ENCODE measurements at places on chromosomes 11 and 22. TPM values are rescaled to one million over a fixed set of nuclear protein-coding genes. Genes with fewer than 3 reads are reported as not detected.

OR8H3 gene
- not detected for polyA plus RNA-seq

- no peak for DNase-seq
These were observed 740 bp upstream of the TRMT2A start for GRCh38 chr22:20117633-20118299.

- no peak for DNase-seq
These were observed 2.2 kb downstream of the PHRF1 start for GRCh38 chr11:578276-579035.

DNA sequence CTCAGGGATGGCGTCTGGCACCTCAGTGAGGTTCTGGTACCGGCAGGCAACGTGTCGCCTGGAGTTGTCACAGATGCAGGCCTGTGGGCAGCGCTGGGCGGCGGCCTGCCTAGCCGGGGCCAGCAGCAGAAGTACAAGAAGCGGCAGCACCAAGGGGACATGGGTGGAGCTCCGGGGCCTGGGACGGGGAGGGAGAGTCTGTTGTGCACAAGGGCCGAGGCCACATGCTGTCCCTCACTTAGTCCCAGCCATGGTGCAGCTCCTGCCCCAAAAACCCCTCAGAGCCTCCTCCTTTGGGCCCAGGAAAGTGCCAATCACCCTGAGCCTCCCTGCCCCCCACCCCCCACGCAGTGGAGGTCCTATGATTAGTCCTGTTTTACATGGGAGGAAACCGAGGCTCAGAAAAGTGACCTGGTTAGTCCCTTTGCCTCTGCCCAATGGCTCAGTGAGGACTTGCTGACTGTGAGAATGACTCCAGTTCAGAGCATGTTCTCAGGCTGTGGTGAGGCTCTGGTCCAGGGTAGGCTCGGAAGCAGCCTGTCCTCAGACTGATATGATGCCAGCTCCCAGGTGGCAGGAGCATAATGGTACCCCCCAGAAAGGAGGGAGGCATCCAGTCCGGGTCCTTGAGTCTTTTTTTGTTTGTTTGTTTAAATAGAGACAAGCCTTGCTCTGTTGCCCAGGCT, 1.1 kb downstream of the CHADL start:
- no peak for DNase-seq

- DNase-seq: no peak
These were observed 745.7 kb downstream of the FAM181B start for GRCh38 chr11:81987829-81988472.

- no peak for DNase-seq
These were observed 37.4 kb downstream of the PRDM10 start for GRCh38 chr11:129965248-129965647.

DNA sequence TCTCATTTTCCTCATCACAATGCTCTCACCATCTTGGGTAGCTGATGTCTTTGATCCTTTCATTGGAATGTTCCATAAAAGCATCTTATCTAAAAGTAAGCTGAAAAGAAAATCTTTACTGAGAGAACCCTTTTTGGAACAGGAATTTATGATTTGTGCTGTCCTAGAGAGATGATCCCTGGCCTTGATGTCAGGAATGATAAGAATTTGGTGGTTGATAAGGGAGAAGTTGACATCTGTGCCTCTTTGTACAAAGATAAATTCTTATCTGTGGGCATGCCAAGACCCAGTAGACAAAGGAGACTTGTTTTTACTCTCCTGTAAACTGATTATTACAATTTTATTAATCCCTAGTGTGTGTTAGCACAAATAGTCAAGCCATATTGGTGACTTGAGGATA, 36.9 kb downstream of the NAALAD2 start:
- no peak for DNase-seq

- no peak for DNase-seq
These were observed 107.6 kb upstream of the ASPHD2 start for GRCh38 chr22:26321469-26321913.

CXCR5 gene
- not detected for polyA plus RNA-seq

ANKK1 gene
- polyA plus RNA-seq: 0.16 TPM

- no peak for DNase-seq
These were observed 483 bp upstream of the HYLS1 start for GRCh38 chr11:125886997-125887372.

GRCh38 chr22:48585916-48586798, 1241.5 kb downstream of the BRD1 start:
- no peak for DNase-seq

- no peak for DNase-seq
These were observed 46.3 kb upstream of the PSMA1 start for GRCh38 chr11:14566331-14567063.

ANO9 gene
- polyA plus RNA-seq: 0.20 TPM

- DNase-seq: no peak
These were observed 677 bp downstream of the DYNC2H1 start for GRCh38 chr11:103109818-103110388.

DNA sequence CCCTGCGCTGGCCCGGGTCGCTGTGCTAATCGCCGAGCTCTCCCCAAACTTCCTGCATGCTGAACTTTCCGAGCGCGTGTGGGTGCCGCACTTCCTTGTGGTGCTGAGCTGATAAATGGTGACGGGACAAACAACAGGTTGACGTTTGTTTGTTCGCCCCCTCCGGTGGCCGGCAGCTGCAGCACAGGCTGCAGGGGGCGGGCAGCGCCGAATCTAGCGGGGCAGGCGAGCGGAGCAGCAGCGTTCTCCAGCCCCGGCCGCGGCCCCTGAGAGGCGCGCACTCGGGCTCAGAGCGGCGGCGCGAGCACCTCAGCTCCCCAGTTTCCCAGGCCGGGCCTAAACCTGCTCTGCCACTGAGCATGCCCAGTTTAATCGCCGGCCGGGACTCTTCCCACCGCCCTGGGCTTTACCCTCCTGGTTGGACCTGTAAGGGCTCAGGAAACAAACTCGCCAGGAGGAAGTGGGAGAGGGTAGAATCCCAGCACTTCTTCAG, at the start of gene PDGFD:
TSS of gene PDGFD (minus strand) at position 120 of the 493 bp plus-strand sequence.
- peak; percentile 43 for DNase-seq

PNPLA3 gene
- 0.43 TPM for polyA plus RNA-seq

CRYBB3 gene
- 0.32 TPM for polyA plus RNA-seq

DNA sequence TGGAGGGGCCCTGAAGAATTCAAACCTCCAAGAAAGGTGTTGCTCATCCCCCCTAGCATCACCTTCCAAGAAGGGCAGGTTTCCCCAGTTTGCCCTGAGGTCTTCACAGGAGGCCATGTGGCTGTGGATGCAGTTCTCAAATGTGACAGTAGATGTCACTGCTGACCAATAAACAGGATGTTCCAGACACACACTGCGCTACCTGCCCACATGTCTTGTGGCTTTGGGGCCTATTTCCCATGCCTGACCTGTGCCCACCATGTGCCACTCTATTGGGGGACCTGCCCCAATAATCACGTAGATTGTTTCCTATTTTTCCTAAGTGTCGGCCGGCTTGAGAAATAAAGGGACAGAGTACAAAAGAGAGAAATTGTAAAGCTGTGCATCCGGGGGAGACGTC, 4.5 kb downstream of the GSTT2 start:
- DNase-seq: no peak

DNA sequence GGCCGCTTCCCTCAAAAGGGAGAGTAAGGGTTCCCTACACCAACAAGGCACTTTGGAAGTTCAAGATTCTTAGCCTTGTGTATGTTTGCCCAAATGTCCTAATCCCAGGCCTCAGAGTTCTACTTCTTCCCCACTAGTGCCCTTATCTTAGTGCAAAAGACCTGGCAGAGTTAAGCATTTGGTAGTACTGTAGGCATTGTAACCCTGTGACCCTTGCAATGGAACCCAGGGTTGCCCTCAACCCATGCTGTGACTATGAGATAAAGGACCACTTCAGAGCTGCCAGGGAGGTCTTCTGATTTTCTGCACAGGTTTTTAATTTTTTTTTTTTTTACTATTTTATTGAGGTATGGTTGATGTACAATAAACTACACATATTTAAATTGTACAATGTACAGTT, 65.1 kb downstream of the C11orf65 start:
- DNase-seq: no peak

GRCh38 chr11:11464555-11464954, 111.5 kb upstream of the CSNK2A3 start:
- DNase-seq: no peak

FAM227A gene
- 1.1 TPM for polyA plus RNA-seq

DNA sequence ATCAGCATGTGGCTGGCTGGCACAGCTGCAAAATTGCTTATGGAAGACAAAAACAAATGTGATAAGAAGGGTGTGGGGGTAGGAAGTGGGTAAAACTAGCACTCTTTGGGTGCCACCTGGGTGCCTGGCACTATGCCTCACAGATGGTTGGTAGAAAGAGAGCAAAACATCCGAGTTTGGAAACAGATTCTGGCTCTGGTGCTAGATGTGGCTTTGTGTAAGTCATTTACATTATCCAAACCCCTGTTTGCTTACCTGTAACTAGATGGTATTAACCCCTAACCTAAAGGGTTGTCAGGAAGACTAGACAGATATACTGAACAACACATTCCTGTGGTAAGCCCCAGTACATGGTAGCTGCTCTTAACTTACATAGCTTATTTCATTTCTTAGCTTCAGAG, 905.6 kb downstream of the DLG2 start:
- DNase-seq: no peak

OR4D10 gene
- polyA plus RNA-seq: not detected

DNA sequence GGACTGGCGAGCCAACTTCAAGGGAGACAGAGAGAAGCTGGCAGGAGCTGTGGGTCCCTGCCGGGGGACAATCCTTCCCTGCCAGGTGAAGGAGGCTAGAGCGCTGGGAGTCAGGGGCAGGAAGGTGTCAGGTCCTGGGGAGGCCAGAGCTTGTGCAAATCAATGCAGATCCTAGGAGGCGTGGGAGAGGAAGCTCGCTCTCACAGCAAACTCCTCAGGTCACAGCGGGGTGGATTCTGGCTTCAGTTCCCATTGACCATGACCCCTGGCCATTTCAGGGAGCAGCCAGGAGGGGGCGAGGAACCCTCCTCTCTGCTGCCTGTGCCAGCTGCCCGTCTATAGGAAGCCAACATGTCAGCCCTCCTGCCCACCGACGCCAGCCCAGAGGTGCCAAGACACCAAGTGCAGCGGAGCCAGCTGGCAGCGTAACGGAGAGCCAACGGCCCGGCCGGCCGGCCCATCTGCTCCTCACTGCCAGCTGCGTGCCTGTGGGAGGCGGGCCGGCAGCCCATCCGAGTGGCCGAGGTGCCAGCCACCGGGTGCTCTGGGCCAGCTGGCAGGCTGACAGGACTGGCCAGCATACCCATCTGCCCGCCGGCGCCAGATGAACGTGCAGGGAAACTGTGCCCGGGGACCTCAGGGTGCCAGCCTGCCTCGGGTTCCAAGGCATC, 374.8 kb downstream of the MIAT start:
- no peak for DNase-seq

- no peak for DNase-seq
These were observed 54.2 kb downstream of the PACSIN2 start for GRCh38 chr22:42960531-42961399.

- DNase-seq: no peak
These were observed 164.4 kb upstream of the ZBED5 start for GRCh38 chr11:11022125-11022730.

LRRC32 gene
- polyA plus RNA-seq: 25.4 TPM

DNA sequence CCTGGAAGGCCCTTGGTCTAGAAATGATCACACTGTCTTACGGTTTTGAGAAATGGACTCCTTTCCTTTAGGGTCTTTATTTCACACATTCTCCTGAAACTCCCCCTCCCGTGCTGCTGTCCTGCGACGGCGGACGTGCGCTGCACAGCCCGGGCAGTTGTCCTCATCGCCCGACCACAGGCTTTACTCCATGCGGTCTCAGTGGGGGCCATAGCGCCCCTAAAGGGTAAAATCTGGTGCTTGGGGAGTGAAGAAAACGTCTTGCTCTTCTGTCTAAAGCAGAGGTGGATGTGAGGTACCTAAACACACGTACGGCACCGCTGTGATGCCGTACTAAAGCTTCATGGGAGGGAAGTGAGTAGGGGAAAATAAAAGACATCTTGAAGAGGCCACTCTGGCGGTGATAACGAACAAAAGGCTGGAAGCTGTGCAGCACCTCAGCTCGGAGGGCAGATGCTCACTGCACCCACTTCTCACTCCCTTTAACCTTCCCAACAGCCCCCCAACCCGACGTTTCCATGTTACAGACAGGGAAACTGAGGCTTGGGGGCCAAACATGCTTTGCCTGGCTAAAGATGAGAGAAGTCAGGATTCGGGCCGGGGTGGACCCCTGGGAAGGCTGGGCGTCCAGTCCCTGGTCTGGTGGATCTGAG, 22.6 kb downstream of the MPPED1 start:
- DNase-seq: no peak

- DNase-seq: no peak
These were observed 25.0 kb upstream of the KCNQ1OT1 start for GRCh38 chr11:2724653-2725367.

- DNase-seq: no peak
These were observed 3.1 kb downstream of the CBX6 start for GRCh38 chr22:38868886-38869381.

Data from forelimb muscle (tissue), 1 donor.